ENCODE measurements at places on chromosomes 3 and 15. TPM values are rescaled to one million over a fixed set of nuclear protein-coding genes. Genes with fewer than 3 reads are reported as not detected.

DNA sequence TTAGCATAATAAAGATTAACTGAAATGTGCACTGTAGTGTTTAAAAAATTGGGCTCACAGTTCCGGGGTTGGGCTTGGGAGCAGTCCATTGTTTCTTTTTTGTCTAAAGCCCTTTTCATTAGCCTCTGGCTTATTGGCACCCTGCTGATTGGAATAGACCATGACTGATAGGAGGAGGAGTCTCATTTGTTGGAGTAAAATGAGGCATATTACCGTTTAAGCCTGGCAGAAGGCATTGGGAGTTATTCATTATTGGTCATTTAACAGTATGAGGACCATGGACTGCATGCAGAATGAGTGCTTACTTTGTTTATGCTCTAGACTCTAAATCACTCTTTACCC is 139.0 kb upstream of the CGNL1 start:
- DNase-seq, result no peak

DNA sequence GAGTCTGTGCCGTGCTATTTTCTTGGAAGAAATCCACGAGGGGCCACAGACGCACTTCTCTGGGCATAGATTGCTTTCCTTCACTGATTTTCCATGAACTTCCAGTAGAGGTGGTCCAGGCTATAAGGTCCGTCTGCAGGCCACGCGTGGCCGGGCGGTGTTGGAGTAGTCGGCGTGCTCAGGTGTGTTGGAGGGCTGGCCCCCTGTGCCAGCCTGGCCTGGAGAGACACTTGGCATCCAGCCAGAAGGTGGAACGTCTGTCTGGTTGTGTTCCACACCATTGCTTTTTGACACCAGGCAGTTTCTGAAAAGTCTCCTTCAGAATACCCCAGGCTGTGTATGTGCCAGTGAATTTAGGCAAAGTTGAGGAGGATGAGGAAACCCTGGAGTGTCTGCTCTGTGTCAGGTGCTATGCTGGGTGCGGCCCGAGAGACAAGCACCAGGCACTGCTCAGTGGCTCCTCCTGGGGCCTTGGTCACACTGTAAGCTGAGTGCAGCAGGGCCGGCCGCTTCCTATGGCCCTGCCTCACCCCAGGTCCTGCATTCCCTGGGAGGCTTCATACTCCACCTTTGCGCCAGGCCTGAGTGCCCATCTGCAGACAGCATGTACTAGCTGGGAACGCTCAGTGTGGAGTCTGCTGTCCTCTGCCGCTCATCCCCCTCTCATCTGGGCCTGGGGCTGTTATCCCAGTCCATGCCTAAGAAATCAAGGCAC is 52.1 kb upstream of the TAMM41 start:
- no peak for DNase-seq

- no peak for DNase-seq
Observed at GRCh38 chr3:7897655-7898054, 604.0 kb upstream of the LMCD1 start.

- DNase-seq, result no peak
Observed at GRCh38 chr3:133926736-133927539, 31.3 kb upstream of the RAB6B start.

- no peak for DNase-seq
Observed at GRCh38 chr3:194168994-194169393, 33.0 kb downstream of the HES1 start.

DNA sequence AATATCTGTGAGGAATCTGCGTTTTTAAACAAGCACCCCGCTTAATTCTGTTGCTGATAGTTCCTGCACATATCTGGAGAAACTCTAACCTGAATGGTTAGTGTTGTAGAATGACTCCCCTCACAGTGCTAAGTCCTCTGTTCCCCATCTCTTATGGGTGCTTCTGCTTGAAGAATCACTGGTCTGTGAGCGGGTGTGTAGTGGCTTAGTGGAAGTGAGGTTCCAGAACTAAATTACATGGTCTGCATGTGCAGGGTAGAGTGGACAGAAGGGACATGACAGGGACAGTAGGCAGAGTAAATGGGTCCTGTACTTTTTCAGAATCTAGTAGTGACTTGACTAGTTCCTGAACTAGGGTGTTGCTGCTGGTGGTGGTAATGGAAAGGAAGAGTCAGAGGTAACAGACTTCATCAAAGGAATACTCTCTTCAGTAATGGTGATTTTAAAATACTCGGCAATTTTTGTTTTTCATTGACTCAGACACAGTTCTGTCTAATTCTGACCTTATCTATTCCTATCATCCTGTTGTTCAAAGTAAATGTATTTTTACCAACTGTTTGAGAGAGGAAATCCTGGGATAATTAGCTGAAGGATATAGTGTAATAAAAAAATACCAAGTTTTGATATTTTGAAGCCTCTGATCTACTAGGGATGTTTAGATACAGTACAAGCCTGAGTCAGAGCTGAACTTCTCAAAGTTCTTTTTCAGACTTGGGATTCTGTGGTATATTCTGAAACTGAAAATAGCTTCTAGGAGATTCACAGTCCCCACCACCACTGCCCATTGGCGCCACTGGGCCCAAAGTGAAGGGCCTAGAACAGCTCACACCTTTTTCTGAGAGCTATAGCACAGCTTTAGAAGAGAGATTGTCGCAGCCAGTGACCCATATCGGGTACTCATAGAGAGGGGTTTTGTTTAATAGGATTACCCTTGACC is 55.5 kb downstream of the FNDC3B start:
- DNase-seq, result no peak

DNA sequence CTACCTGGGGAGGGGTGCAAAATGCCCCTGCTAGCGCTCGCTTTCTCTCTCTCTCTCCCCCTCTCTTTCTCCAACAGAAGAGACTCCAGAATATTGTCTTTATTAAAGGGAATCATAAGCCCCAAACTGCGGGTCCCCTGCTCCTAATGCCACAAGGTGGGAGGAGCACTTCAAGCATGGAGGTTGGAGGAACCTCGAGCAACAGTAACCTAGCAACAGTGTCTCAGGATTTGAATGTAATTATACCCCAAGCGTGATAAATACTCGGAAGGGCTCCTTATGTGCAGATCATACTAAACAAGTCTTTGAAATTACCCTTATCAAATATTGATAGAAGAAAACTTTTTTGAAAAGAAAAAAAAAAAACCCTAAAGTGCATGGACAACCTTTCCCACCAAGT is 582.2 kb upstream of the PPP2R3A start:
- no peak for DNase-seq

DNA sequence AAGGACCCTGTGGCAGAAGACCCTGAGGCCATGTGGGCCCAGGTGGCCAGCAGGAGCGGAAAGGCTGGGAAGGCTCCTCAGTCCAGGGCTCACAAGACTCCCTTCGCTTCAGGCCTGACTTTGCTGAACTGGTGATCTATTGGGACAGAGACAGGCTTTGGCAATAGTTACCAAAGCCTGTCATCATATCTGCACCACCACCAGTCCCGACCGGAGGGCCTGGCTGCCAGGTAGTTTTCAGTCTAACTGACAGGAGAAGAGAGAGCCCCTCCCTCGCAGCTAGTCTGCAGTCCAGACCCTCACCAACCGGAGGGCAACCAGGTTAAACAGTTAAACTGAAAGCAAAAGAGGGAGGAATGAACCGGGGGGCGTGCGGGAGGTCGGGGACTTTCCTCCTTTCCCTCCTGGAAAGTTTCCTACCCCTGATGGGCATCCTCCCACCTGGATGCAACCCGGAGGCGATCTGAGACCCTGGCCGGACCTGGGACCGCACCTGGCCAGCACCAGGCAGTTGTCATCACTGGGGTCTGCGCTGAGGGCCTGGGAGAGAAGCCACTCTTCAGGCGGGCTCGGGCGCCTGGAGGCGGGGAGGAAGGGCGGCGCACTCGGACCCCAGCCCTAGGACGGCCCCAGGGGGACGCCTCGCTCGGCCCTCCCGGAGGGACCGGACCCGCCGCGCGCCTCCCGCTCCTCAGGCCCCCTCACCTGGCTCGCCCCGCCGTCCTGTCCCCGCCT is 435 bp downstream of the RAB27A start:
- DNase-seq, result no peak

- DNase-seq, result no peak
Observed at GRCh38 chr3:194565597-194566190, 67.5 kb downstream of the TMEM44 start.

GRCh38 chr3:114460459-114460858 is 166.6 kb downstream of the TIGIT start:
- DNase-seq, result no peak

DNA sequence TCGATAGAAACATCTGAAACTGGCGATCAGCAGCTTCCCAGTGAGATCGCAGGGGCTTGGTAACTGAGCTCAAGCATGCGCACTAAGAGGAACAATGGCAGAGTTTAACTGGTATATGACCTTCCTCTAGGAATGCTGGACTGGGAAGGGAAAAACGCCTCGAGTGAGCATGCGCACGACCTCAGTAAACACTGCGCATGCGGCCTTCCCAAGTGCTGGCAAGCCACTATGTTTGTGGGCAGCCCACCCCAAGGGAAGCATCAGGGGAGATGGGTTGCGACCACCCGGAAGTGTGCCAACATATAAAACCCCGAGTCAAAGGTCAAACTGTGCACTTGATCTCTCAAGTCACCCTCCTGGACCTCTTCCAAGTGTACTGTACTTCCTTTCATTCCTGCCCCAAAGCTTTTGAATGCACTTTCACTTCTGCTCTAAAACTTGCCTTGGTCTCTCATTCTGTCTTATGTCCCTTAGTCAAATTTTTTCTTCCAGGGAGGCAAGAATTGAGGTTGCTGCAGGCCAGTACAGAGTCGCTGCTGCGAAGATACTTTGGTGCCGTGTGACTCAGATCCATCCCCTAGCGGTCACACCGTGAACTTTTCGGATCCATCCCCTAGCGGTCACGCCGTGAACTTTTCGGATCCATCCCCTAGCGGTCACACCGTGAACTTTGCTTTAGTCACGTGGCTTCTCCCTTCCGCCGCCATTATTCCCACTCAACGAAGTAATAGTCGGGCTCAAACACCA is 243.3 kb downstream of the FAM43A start:
- no peak for DNase-seq

- DNase-seq, result no peak
Observed at GRCh38 chr15:43316016-43316970, 14.1 kb downstream of the LCMT2 start.

- no peak for DNase-seq
Observed at GRCh38 chr3:106729481-106729880, 647.8 kb upstream of the CCDC54 start.

DNA sequence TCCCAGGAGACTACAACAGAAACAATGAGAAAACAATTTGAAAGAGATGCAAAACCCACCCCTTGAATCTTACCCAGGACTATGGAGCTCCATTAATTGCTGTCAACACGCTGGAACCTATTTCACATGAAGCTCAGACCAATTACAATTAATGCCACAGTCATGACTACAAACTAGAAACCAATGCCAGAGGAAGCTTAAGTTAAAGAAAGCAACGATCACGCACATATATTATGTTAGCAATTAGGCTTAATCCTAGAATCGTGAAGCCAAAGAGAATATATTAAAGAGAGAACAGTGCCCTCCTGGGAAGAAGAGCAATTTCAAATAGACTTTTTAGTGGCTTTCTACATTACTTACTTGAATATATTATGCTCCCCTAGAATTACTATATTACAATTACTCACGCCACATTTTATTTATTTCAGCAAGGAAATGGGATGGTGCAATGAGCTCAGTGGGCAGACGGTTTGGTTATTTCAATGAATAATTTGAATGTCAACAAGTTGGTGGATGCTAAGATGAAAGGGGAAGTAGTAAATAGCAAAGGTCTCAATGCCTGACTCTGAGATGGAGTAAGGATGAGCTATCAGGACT is 125.5 kb downstream of the GREM1 start:
- DNase-seq, result no peak

DNA sequence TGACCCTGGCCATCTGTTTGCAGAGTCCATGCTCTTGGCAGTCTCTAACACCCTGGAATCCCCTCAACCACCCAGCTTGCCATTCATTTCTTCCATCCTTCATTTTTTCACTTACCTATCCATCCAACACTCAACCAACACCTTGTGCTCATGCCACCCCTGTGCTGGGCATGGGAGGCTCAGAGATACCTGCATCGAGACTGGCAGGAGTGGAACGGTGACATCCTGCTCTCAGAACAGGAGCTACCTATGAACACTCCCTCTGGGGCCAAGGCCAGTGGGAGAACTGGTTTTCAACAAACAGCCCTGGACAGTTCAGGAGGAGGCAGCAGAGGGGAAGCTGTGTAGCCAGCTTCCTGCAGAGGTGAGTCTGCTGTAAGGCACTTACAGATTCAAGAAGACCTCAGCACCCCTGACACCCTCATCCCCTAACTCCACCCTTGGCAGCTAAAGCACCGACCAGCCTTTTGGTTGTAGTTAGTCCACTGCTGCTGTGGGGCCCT is 19.5 kb upstream of the ATP2B2 start:
- peak; percentile 38 for DNase-seq

- no peak for DNase-seq
Observed at GRCh38 chr3:118809696-118810498, 224.7 kb downstream of the IGSF11 start.

DNA sequence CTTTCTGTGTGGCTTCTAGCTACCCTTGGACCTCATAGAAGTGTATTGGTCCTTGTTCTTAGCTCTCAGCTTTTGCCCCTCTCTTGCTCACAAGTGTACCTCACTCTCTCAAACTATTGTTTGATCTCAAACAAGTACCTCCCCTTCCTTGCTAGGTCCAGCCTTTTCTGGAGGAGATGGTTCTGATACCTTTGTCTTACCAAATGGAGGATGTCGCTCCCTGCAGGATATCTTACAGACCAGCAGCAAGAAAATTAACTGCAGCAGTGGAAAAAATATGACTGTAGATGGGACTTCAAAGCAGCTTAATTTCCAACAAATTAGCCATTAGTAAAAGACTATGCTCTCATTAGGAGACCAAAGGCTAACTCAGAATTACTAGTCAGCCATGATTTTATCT is 388.1 kb upstream of the ROBO2 start:
- DNase-seq, result no peak

GRCh38 chr3:83039422-83039821 is 1278.0 kb upstream of the GBE1 start:
- DNase-seq, result no peak

GRCh38 chr15:70447928-70448698 is 315.2 kb downstream of the UACA start:
- DNase-seq, result no peak

GRCh38 chr3:164732166-164732565 is 346.1 kb downstream of the SI start:
- no peak for DNase-seq

DNA sequence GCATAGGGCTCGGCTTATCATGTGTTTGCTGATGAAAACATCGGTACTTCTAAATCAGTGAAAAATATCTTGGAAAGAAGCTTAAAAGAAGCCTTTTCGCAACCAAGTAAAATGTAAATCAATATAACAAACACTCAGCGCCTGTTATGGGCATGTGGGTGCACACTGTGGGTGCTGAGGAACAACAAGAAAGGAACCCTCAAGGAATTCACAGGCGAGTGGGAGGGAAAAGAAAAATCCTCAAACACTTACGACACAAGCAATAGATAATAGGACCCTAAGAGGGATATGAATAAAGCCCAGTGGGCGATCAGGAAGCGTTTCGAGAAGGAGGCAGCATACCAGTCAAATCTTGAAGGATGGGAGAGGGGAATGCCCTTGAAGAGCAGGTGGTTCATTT is 21.9 kb downstream of the GLDN start:
- no peak for DNase-seq

The LDHAL6B gene
- total RNA-seq, result not detected

The RAP2B gene
- total RNA-seq, result 12.3 TPM

The STRA6 gene
- total RNA-seq, result 5.4 TPM

The GOLGA6L7 gene
- total RNA-seq, result not detected

The CORO2B gene
- total RNA-seq, result 79.4 TPM

The CCR4 gene
- total RNA-seq, result not detected

The FAM81A gene
- total RNA-seq, result 0.54 TPM

The HES1 gene
- total RNA-seq, result 36.7 TPM

The ADAMTS17 gene
- 3.4 TPM for total RNA-seq

The IFT80 gene
- total RNA-seq, result 22.6 TPM

All from chondrocyte (in vitro differentiated cells).